ENCODE measurements at places on chromosomes 5 and 9.

DNA sequence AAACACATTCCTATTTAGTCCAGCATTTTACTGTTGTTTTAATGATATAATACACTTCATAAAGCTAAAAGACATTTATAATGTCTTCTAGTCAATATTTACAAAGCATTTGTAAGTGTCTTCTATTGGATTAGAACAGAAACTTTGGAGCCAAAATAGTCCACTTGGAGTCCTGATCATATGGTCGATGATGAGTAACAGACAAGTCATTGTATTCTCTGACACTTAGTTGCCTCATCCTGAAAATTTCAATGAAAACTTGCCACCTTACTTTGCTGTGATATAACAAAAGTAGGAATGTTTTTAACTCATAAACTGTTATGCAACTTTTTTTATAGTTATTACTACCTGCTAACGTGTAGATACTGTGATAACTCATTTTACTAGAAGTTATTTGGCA lies 132.5 kb downstream of the GABRB2 start:
- no peak for DNase-seq

DNA sequence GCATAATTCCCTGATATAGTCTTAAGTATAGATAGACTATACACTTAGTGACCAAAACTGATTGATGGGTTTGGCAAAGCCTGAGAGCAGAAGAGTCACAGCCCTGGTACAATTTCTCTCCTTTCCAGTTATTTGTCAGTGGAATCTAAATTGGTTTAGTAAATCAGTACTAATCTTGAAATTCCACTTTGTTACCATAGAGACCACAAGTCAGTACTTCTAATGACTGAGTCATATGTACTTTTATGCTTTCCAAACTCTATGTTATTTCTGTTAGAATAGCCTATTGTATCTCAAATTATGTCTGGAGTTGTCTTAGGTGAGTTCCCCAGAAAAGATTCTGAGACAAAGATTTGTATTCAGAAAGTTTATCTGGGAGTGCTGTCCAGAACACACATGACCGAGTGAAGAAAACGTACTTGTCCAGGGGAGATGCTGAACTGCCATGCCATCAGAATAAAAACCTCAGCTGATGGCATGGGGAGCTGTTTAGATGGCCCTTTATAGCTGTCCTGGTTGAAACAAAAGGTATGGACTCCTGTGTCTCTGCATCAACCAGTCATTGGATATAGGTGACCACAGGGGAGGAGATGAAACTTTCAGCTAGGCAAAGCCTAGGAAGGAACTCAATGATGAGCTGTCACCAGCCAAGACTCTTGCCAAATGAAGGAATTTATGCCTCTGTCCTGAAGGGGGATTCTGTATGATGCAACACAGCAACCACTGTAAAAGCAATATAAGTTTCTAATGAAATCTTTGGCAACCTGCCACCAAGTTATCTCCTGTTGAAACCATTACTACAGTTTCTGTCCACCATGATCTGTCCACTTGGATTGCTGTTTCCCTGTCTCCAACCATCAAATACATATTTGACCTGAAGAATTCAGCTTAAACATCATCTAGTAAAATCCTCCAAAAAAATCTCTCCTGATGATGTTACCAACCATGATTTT lies 18.0 kb upstream of the SMC2 start:
- no peak for DNase-seq

DNA sequence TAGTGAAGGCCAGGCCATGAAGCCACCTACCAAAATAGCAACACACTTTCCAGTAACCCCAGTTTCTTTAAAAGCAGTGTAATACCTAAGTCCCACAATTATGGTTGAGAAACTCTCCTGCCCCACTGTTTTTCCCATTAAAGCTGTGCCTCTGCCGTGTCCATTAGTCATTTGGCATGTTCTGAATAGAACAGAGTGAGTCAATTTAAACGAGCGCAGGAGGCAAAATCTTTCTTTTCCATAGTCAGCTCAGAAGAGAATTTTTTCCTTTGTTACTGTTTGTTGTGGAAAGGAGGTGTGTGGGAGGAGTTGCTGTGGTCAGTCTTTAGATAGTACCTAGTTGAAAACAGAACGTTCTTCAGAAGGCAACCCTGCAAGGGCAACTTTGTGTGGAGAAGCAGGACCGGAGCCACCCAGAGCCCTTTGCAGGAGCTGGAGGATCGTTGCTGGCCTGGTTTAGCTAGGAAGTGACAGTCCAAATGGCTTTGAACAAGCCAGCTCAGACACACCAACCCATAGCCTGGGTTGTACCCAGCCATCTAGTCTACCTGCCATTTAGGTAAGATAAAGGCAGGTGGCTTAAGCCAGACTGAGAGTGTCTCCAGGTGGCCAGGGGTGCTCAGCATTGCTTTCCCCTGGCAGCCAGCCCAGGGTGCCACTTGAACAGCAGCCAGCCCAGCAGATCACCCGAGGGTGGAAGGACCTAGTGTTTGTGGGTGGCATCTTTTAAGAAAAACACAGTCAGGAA lies 30.4 kb downstream of the GADD45G start:
- peak; percentile 69 for DNase-seq

GRCh38 chr9:135982499-135983207 lies 21.5 kb upstream of the UBAC1 start:
- DNase-seq = no peak

DNA sequence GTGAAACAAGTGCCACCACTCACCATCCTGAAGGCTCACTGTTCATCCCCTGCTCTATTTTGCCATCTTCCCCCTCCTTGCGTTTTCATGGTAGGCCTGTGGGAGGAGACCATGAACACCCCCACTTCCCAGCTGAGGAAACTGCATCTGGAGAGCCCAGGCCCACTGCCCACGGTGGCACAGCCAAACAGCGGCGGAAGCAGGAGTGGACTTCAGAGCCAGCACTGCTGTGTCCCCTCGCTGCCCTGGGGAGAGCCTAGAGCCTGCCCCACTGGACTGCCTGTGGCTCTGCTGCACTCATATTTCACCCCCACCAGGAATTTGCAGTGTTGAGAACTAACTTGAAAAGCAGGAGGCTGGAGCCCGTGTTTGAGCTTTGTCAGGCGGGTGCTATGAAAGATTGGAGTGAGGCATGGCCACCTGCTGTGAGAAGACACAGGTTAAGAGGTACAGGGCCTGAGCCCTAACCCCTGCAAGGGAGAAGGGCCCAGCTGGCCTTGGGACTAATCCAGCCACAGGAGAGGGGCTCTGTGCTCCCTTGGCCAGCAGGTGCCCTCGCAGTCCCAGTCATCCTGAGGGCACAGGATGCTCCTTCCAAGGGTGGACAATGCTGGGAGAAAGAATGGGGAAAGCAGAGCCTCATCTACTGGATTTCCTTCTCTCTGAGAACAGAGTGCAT lies 79.0 kb downstream of the MACROH2A1 start:
- no peak for DNase-seq

DNA sequence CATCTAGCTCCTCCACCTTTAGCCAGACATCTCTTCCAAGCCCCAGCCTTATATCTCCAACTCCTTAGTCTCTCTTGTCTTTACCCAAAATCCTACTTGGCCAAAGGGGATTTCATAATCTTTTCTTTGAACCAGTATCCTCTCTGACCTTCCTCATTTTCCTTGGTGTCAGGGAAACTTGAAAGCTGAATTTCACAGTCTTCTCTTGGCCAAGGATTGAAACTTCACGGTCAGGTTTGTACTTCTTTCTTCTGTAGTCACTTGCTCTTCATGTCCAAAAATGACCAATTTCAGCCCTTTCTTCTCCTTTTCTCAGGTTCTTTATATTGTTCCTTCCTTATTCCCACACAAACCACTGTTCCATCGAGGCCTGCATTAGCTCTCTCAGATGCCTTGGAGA lies 473.7 kb upstream of the KLF4 start:
- no peak for DNase-seq

- DNase-seq = no peak
Measured at GRCh38 chr5:122406181-122406580, 94.1 kb downstream of the SNCAIP start.

GRCh38 chr9:107671588-107671987 lies 182.0 kb upstream of the KLF4 start:
- no peak for DNase-seq

- DNase-seq = no peak
Measured at GRCh38 chr5:164153469-164154172, 648.2 kb downstream of the MAT2B start.

All from breast epithelium (tissue), 4 donors.